Colonic mucosa (tissue), 4 donors: ENCODE measurements at places on chromosomes 2 and 18. TPM values are rescaled to one million over a fixed set of nuclear protein-coding genes. Genes with fewer than 3 reads are reported as not detected.

OR6B2 gene
- not detected for total RNA-seq

TM4SF20 gene
- 4.2 TPM for total RNA-seq

DOK6 gene
- total RNA-seq, result 0.61 TPM

DNA sequence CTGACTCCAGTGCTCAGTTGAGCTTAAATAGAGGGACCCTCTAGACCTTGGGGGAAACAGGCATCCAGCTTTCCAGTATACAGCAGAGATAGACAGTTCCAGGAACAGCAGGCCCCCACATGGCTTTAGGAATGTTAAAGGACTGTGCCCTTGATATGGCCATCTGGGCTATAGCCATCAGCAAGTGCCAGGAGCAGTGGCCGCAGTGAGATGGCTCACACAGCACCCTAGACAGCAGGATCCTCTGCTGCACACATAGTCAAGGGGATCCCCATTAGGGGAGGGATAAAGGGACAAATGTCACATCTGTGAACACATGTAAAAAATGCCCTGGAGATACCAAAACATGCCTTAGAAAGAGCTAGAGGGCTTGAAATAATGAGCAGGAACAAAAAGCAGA lies 213.4 kb downstream of the PTH2R start:
- DNase-seq, result no peak

GRCh38 chr2:198973181-198973580 lies 484.6 kb downstream of the SATB2 start:
- DNase-seq, result no peak

DNA sequence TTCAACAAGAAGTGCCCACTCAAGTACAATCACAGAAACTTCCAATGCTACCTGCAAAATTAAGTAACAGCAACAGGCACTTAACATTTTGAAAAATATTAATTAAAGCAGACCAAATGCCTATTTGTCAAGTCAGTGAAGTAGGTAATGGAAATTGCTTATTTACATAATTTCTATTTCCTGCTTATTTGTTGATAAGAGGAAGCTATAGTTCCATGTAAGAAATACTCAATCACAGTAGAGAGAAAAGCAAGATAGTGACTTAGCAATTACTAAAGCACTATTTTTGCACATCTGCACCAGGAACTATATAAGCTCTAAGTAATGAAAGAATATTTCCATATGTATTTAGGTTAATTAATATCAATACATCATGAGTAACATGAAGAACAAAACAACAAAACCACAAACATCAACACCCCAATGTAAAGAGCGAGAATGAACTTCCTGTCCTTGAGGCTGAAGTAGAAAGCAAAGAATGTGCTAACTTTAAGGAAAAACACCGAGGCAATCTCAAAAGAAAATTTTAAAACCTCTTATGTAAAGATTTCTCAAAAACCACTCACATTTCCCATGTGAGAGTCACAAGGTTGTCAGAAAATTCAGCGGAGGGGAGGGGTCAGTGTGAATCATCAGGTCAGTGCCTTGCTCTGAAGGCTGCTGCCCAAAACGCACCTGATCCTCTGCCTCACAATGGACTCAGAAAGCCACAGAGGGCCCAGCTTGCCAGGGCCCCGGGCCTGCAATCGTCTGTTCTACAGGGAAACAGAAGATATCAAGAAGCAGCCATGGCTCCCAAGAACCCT lies 12.5 kb downstream of the NPC1 start:
- no peak for DNase-seq

- no peak for DNase-seq
Measured at GRCh38 chr2:133790711-133791110, 222.4 kb upstream of the NCKAP5 start.
